ENCODE measurements at places on chromosomes 12 and 14. TPM values are rescaled to one million over a fixed set of nuclear protein-coding genes. Genes with fewer than 3 reads are reported as not detected.

GRCh38 chr12:52865090-52865944 is 16.5 kb upstream of the KRT78 start:
- peak; percentile 62 for DNase-seq

DNA sequence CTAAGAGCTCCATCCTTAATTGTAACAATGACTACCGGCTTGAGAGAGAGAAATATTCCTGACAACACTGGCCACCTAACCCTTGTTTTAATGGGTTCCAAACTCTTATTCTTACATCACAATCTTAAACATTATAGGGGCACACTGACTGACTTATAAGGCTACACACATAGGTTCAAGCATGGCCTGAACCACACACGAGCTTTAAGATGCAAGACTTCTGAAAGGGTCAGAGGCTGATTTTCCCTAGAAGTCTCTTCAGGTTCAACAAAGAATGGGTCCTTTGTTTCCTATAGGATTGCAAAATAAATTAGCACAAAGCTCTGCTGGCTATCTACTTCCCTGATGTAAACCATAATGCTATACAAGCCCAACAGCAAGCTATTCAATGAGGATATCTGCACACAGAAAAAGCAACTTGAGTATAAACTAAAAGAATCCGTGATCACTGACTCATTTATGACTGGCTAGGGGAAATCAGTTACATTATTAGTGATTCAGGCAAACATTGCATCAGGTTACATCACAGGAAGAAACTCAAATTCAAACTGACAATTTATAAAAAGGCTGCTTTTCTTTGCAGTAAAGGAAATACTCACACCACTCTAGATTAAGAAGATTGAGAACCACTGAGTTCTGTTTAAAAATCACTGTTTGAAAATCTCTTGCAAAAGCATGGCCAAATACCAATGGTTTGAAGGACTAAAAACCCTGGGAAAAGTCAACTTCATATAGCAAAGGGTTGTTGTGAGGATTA is 8.5 kb downstream of the BTG1 start:
- DNase-seq, result peak; percentile 90

DNA sequence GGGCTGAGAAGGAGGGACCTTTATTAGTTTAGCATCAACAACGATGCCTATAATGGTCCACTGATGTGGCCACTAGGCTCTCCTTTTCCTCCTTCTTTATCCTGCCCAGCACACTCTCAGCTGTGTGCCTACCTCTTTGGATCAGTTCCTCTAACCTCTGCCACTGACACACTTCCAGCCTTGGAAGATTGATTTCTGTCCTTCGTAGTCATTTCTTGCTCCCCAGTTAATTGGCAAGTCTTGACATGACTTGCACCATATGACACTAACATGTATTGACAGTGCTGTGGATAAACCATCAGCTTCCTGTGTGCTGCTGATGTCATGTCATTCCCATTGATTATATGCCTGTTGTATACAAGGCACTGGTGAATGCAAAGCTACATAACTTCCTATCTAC is 90.2 kb upstream of the PLEKHG7 start:
- no peak for DNase-seq

DNA sequence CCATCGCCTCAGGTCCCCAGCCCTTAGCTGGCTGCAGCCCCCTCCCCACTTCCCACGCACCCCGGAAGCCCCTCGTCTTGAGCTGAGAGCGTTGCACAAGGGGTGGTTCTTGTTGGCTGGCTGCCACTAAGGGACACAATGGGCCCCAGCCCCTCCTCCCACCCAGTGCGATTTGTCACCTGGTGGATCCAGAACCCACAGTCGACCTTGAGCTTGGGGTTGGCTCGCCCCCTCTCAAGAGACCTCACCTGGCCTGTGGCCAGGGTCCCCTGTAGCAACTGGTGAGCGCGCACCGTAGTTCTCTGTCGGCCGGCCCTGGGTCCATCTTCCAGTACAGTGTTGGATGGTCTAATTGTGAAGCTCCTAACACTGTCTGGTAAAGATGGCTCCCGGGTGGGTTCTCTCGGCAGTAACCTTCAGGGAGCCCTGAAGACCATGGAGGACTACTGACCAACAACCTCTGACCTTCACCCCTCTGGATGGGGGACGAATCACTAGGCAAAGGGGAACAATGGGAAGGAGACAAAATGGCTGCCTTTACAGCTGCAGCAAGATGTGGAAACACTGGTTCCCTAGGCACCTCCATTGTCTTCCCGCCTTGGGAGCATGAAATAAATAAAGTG is 6.6 kb downstream of the PHB2 start:
- no peak for DNase-seq

DTX3 gene
- 17.8 TPM for total RNA-seq

TSPAN19 gene
- total RNA-seq, result not detected

Measured in HFFc6 (cell line).